Left renal pelvis (tissue), 4 donors: ENCODE measurements at places on chromosomes 2 and 18.

DNA sequence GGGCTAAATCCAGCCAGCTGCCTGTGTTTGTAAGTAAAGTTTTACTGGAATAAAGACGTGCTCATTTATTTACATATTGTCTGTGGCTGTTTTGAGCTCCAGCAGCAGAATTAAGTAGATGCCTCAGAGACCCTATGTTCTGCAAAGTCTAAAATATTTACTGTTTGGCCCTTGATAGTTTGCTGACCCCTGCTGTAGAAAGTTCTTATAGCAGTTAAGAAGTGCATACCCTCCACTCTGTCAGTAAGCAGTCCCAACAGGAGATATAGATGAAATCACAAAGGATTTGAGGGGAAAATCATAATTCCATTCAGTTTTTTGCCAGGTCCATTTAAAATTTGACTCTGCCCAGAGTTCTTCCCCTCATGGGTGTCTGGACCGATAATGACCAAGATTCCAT, 50.1 kb upstream of the ITM2C start:
- no peak for DNase-seq

- no peak for DNase-seq
Measured at GRCh38 chr2:197130318-197130717, 180.3 kb downstream of the ANKRD44 start.

DNA sequence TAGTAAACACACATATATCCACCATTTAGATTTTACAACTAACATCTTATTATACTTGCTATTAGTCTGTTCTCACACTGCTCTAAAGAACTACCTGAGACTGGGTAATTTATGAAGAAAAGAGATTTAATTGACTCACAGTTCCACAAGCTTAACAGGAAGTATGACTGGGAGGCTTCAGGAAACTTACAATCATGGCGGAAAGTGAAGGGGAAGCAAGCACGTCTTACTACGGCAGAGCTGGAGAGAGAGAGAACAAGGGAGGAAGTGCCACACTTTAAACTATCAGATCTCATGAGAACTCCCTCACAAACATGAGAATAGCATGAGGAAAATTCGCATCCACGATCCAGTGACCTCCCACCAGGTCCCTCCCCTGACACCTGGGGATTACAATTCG, 240.7 kb downstream of the CAMKMT start:
- DNase-seq: no peak

- DNase-seq: no peak
Measured at GRCh38 chr18:11989966-11990380, 8.7 kb downstream of the IMPA2 start.

DNA sequence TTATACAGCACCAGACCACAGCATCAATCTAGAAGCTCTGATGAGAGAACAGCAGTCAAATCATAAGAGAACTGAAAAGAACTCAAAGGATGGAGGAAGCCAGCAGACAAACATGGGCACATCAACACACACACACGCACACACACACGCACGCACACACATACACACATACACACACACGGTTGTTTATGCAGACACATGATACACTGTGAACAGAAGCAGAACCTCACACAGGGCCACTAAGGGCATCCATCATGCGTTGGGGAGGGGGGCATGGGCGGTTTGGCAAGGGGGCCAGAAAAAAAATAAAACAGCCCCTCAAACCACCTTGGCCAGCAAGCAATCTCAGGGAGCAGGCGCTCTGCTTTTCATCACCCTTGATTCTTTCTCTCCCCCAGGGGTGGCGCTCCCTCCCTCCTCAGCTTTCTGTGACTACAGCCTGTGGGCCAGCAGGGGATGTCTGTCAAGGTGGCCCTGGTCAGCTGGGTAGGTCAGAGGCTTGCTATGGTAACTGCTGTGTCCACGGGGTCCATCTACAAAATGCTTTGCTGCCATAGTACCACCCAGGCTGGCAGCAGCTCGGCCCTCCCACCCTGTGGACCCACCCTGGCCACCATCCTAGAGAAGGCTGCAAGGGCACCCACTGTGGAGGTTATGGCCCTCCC, 318.0 kb downstream of the CELF4 start:
- DNase-seq: no peak

GRCh38 chr2:241751152-241751551, 16.7 kb downstream of the D2HGDH start:
- no peak for DNase-seq

GRCh38 chr2:114821055-114821454, 378.6 kb downstream of the DPP10 start:
- DNase-seq: no peak

GRCh38 chr18:12377556-12378197, 650 bp upstream of the AFG3L2 start:
- no peak for DNase-seq

DNA sequence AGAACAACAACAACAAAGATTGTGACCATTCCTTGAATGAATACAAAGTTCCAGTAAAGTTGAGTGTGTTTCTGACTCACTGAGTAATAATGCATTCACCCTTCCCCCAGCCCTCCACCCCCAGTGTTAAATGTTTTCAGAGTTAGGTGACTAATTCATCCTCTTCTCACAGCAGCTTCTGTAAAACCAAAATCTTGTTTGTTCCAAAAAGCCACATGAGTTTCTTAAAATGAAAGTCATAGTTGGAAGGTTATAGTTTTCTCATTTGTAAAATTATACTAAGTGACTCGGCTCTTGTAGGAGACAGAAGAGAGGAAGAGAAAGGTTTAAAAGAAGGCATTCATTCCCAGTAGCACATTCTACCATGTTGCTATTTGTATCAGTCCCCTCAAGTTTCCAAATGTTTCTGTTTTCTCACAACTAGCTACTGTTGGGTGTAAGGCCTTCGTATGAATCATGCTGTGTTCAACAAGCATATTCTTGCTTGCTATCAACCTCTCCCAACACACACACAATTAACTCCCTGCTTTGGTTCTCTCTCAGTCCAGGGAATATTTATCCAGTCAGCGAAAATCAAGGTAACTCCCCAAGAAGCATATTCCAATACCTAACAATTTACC, 75.3 kb downstream of the MBD2 start:
- no peak for DNase-seq

DNA sequence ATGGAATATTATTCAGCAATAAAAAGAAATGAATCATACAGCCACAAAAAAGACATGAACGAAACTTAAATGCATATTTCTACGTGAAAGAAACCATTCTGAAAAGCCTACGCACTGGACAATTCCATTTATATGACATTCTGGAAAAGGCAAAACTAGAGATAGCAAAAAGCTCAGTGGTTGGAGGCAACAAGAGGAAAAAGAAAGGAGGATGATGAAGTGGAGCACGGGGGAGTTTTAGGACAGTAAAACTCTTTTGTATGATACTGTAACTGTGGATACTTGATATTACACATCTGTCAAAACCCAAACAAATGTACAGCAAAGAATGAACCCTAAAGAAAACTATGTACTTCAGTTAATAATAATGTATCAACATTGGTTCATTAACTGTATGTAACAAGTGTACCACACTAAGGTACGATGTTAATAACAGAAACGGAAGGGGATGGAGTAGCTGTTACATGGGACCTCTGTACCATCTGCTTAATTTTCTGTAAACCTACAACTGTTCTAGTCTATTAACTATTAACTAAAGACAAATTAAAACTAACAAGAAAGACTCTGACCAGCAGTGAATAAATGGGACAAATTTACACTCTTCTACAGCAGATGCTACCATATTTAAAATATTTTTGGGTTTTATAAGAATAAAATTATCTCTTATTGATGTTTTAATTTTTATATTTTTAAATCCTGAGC, 31.5 kb downstream of the ROCK2 start:
- DNase-seq: no peak

DNA sequence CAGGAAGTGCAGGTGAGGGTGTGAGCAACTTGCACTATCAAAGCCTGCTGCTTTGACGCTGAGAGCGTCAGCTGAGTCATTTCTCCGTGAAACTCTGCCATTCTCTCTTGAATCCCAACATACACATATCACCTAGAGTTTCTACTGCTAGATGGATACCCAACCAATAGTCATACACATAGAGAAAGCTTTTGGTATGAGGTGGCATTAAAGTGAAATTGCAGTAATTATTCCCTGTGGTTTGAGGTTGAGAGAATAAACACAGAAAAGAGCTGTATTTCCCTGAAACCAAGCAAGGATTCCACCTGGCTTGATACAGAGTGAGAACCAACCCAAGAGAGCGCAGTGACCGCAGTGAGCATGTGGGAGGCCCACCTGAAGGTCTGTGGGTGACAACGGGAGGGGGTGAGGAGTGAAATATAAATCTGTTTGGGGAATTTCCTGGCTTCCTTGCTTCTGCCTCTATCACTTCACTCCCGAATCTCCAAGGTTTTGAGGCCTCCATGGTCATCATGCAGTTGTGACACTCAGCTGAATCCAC, 28.8 kb upstream of the TMEM18 start:
- no peak for DNase-seq

GRCh38 chr2:205930209-205930608, 155.8 kb downstream of the INO80D start:
- no peak for DNase-seq

GRCh38 chr18:69949538-69949936, 1.9 kb upstream of the CD226 start:
- no peak for DNase-seq

- DNase-seq: no peak
Measured at GRCh38 chr2:172999641-173000386, 75.8 kb upstream of the MAP3K20 start.

DNA sequence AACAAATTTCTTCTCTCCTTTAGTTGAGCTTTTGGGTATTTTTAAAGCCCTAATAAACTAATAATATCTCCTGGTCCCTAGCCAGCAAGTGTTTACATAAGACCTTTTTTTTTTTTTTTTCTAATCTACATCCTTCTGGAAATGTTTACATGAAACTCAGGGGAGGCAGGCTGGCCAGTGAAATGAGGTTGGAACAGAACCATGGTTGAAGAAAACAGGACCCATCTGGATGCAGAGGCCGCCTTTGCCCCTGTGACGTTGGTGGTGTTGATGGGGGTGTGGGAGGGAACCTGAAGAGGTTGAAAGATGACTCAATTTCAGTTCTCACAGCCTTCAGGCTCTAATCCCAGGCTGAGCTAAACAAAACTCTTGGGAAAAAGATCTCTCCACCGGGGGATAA, 118.5 kb downstream of the NRP2 start:
- no peak for DNase-seq

DNA sequence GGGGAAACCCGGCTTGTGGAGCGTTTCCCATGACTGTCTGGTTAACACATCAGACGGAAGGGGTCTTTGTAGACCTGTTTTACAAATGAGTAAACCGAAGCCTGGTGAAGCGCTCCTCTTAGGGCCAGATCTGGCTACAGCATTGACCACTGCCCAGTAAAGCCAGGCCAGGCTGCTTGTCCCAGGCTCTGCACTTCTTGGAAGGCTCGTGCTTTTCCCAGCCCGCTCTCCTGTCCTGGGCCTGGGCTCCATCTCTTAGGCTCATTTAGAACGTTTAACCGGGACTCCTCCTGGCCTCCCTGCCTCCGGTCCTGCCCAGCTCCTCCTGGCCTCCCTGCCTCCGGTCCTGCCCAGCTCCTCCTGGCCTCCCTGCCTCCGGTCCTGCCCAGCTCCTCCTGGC, 4.8 kb downstream of the GPC1 start:
- DNase-seq: no peak

DNA sequence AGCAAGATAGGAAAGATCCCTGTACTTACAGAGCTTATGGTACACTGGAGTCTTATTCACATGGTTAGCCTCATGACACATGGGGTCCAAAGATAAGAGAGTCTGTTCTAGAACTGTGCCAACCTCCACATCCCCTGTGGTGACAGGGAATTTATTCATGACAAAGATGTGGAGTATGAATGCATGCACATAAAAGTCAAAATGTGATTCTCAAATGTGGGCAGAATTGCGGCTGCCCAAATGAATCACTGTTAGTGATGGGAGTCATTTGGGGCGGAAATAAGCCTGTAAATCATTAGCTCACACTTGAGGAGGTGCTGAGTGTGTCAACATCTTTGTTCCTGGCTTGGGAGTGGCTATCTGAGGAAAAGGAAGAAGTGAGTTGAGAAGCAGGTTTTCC, 560.6 kb downstream of the SLC4A3 start:
- DNase-seq: no peak

GRCh38 chr2:201308914-201309313, 48.2 kb downstream of the FLACC1 start:
- no peak for DNase-seq

GRCh38 chr2:101904916-101905315, 86.8 kb upstream of the IL1R2 start:
- DNase-seq: no peak

DNA sequence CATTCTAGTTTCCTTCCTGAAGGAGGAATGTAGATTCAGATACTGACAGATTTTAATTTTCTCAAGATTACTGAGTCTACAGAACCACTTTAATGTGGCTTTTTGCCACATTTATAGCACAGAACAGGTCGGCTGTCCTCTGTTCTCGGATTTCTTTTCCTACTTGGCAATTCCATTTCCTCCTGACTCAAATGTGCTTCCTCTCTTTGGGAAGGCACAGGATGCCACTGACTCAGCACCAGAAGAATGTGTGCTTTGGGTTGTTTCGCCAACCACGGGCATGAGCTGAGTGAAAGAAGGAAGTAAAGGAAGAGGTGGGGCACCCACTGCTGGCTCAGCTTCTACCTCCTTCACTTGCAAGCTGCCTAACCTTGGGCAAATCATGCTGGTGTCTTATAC, 970.6 kb upstream of the ACVR2A start:
- DNase-seq: no peak

DNA sequence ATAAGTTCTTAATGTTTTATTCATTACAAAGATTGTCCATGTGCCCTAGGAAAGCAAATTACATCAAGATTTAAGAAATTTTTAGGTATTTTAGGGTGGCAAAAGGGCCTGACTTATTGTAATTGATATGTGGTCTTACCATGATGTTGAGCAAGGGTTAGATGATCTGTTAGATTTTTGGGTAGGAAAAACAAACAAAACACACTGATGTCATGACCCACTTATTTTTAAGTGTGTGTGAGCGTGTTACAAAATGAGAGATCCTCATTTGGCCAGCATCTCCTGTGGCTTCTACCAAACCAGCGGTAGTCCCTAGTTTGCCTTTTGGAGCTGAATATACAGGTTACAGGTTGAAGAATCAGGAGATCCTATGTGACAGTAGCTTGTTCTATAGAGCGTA, 89.8 kb upstream of the ITGB6 start:
- DNase-seq: no peak

DNA sequence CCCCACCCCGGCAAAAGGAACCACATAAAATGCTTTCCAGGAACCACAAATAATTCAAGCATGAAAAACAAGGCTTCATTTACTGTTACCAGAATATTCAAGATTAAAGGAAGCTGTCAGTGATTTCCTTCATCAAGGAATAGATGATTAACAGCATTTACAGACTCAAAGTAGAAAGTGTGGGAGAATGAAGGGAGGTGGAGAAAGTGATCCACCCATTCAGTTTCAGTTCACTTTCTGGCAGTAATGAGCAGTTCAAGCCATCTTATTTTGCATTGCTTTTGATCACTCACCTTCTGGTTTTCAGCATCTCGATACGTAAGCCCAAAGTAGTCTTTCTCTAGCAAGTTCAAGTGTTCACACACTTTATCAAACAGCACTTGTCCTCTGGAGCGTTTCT, 99.0 kb downstream of the EPB41L3 start:
- no peak for DNase-seq
